ENCODE measurements at places on chromosomes 1 and 21.

- no peak for DNase-seq
These were observed 54.9 kb downstream of the INAVA start for GRCh38 chr1:200949626-200950025.

GRCh38 chr1:71835442-71835813 is 446.9 kb downstream of the NEGR1 start:
- DNase-seq: no peak

DNA sequence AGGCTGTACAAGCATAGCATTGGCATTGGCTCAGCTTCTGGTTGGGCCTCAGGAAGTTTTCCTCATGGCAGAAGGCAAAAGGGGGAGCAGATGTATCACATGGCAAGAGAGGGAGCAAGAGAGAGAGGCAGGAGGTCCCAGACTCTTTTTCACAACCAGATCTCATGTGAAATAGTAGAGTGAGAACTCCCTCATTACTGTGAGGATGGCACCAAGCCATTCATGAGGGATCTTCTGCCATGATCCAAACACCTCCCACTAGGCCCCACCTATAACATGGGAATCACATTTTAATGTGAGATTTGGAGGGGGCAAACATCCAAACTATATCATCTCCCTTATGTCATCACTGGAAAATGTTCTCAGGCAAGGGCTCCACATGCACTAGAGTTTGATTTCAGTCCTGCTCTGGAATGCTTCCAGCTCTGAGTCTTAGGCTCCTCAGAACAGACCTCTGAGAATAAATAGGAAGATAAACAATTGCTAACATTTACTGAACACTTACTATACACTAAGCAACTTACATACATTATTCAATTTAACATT is 39.4 kb upstream of the VTCN1 start:
- DNase-seq: no peak

- peak; percentile 83 for DNase-seq
These were observed 30.0 kb downstream of the PRKACB start for GRCh38 chr1:84174051-84174556.

DNA sequence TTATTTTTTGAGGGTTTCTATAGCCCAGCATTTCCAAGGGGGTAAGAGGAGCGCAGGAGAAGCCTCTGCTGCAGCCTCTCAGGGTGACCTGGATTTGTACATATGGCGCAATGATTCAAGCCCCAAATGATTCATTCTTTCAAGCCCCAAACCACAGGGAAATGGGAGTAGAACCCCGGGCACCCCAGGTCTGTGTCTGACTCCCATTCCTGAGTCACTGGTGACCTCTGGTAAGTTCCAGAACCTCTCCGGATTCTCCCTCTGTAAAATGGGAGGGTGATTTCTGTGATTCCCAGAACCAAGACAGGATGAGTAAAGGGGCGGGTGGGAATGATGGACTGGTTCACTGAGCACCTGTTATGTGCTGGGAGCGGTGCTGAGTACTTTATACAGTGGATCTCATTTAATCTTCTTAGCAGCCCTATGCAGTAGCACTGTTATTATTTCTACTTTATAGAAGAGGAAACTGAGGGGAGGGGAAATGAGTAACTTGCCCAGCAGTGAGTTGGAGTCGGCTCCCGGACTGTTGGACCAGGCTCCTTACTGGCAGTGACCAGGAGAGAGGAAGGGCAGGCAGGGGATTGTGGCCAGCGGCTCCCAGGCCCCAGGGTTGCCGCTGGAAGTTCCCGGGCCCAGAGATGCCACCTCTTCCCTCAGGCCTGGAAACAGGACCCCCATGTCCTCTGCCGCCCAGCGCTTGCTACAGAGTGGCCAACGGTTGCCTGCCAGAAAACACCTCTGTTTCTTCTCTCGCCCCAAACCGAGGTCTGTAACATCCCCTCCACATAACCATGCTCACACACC is 20.3 kb upstream of the SLC26A9 start:
- no peak for DNase-seq

GRCh38 chr21:36169470-36170128 is 13.0 kb downstream of the DOP1B start:
- no peak for DNase-seq

DNA sequence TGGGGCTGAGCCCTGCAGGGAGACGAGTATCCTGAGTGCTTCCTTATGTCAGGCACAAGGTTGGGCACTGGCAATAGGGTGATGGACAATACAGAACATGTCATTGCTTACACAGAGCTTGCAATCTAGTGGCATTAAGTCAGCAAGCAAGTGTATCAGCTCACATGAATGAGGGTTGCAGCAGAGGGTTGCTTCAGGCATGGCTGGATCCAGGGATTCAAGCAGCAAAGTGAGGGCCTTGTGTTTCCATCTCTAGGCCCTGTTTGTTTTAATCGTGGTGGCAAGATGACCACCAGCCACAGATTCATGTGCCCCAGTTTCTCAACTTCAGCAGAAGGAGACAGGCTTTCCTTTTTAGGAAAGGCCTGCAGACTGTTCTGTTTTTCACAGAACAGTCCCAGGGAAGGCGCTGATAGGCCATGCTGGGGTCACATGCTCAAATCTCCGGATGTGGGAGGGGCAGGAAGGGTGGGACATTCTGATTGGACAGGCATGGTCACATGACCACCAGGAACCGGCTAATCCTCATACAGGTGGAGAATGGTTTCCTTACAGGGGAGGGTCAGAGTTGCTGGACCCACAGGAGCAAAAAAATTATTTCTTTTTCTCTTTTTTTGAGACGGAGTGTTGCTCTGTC is 14.4 kb downstream of the PLOD1 start:
- peak; percentile 60 for DNase-seq

GRCh38 chr1:38908821-38909220 is 27.4 kb upstream of the GJA9 start:
- DNase-seq: no peak

DNA sequence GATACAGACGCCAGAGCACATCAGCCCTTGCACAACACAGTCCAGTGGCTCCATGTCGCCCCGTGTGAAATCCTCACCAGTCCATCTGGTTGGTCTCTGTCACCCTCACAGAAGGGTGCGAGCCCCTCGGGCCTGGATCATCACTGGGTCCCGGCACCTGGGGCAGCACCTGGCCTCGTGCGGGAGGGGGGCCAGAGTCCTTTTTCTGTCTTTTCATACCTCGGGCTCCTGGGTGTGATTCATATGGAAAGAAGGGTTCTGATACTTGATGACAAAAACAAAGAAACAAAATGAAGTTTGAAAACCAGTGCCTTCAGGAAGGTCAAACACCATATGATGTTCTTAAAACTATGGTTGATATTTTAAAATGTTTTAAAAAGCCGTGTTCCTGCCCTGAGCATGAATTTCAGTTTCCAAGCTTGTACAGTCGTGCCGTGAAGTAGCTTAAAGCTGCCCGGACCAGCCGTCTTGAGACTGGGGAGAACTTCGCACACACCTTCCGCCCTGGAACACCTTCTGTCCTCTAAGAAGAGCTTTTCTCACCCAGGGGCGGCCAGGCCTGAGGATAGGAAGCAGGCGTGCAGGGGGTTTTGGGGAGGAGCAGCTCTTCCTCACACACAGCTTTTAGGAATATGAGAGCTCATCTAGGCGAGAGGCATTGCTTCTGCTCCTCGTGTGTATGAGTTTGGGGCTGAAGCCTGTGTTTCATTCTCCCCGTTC is 35.2 kb downstream of the SLC37A1 start:
- DNase-seq: no peak
